ENCODE measurements at places on chromosomes 2 and 18.
A peak's percentile ranks its signal among the peaks of the same experiment; 100 is the strongest.

- DNase-seq, result no peak
These were observed 181.1 kb upstream of the ACAA2 start for GRCh38 chr18:49994410-49994809.

DNA sequence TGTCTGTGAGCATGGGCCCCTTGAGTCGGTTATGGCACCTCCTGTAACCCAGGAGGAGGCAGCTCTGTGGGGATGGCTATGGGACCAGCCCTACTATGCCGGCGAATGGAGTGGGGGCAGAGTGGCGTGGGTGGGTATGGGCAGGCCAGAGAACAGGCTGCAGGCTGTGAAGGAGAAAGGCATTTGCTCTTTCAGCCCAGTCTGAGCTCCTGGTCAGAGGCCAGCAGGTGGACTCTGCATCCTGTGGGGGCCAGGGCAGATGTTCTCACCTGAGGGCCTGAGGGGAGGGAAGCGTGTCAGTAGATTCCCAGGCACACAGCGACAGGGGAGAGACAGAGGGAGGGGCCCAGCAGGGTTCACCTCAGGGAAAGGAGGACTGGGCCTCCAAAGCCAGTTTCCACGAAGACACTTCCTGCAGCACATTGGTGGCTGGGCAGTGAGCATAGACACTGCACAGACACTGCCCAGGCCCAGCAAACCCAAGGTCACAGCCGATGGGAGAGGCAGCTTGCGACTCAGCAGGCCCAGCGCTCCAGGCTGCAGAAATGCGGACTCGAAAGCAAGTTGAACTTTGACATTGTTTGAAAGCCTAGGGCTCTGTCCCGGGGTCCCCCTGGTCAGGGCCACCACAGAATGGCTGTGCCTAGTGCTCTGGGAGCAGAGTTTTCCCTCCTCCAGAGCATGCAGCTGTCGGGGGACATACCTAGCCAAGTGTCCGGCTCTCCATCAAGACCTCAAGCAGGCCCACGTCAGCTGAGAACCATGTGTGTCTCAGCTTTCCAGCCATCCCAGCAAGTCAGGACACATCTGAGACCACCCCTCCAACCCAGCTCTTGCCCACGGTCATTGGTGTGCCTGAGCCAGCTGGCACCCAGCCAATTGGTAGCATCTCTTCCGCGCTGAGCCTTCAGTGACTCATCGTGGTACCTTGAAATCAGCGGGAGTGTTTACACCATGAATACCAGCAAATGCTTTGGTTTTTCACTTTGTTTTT lies 53.8 kb downstream of the TGOLN2 start:
- DNase-seq, result no peak

DNA sequence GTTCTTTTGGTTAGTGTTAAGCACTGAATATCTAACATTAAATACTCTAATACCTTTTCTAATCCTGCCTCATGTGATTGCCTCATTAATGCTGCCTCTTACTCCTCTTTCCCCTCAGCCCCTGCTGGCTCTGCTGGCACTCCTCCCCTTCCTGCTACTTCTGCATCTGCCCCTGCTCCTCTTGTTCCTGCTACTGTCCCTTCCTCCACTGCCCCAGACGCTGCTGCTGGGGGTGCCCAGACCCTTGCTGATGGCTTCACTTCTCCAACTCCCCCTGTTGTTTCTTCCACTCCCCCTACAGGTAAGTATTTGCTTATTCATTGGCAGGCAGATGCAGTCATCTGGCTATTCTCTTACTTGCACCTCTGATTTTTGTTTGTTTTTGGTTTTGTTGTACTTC lies 68.5 kb downstream of the ABI2 start:
- DNase-seq, result no peak

DNA sequence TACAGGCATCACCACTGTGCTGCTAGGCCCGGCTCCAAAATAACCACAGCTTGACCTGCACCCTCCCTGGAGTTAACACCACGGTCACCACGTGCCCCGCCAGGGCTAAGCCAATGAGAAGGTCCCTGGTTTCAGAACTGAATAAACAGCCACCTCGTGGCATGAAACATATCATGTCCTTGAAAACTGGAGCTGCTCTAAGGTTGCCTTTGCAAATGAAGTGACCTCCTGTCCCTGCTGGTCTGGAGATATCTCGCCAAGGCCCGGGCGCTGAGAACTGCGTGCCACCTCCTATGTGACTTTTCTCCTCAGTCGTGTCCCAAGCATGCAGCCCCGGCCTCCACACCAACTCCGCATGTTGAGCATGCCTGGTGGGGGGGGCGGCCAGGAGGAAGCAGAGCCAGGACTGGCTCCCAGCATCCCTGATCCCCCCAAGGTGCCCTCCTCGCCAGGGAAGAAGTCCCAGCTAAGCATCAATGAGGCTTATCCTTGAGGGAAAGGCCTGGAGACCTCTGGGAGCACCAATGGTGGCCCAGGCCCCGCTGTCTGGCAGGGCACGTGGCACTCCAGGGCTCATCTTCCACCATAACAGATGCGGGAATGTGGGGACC lies 16.3 kb upstream of the KCNG2 start:
- no peak for DNase-seq

DNA sequence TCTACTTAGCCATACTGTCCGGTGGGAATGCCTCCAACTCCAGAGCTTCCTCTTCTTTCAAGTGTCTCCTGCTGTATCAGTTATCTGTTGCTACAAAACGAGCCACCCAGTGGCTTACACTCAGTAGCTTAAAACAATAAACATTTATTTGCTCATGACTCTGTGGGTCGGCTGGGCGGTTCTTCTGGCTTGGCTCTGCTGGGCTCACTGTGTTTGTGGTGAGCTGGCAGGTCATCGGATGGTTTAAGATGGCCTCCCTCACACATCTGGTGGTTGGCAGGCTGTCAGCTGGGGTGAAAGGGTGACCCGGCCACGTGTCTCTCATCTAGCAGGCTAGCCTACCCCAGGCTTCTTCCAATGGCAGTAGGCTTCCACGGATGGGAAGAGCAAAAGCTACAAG lies 122.4 kb upstream of the SLC1A4 start:
- DNase-seq, result no peak

DNA sequence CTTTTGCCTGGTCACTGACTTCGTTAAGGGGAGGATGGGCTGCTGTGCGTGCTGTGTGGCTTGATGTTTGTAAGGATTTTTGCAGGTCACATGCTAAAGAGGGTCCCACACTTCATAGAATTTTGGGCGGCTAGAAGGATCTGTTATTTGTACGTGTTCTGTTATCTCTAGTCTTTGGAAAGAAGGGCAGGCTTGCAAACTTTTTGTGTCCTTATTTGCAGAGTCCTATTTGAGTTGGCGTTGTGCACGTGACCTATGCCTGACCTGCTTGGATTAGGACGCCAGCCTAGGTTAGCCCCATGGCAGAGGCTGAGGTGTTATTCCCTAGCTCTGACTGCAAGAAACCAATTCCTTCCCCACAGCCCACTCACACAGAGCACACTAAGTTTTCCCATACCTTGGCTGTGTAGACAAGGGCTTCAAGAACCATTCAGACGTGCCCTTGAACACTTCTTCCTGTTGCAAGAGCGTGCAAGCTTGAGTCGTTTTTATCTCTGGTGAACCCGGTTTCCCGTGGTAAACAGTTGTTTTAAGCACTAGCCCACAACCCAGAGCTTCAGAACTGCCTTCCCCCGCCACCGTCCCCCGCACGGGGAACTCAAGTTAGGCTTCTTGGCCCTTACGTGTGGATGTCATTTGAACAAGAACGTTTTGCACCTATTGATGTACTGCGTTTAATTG lies 94.6 kb downstream of the LDLRAD4 start:
- peak; percentile 73 for DNase-seq

DNA sequence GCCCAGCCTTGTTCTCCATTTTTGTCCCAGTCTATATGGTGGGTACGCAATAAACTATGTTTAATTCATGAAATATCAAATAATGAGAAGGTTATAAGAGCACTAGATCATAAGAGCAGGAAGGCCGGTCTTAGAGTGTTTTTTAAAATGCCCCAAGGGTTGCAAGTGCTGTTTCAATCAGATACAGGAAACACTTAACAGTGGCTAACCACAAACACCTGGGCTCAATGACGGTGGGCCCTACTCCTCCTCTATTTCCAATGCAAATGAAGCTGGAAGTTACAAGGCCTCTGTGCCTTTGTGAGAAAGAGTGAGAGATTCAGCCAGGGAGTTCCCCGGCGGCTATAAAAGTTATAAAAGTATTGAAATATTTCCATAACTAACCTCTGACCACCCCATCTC lies 18.9 kb upstream of the WDR33 start:
- no peak for DNase-seq

GRCh38 chr2:164979113-164979512 lies 23.8 kb upstream of the SLC38A11 start:
- DNase-seq, result no peak

- DNase-seq, result no peak
These were observed 148.8 kb downstream of the EPHA4 start for GRCh38 chr2:221423210-221423804.

DNA sequence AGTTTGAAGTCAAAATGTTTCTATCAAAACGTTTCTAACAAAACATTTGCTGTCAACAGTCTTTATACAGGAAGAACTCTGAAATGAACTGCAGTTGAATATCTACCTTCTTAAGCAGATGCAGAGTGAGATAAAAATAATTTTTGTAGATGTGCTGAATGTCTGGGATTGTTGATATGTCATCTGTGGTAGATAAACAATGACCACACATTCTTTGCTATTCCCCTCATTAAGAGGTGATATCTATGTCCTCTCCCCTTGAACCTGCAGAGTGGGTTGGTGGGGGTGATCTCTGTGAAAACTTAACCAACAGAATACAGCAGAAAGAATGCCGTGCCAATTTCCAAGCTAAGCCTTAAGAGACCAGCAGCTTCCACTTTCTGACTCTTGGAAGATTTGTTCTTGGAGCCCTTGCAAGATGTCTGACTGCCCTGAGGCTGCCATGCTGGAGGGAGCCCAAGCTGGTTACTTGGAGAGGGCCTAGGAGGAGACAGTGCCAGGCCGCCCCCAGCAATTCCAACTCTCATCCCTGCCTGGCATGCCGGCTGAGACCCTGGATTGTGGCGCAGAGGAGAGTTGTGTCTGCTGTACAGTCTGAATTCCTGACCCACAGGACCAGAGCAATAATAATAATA lies 80.8 kb downstream of the COLEC12 start:
- DNase-seq, result peak; percentile 10

DNA sequence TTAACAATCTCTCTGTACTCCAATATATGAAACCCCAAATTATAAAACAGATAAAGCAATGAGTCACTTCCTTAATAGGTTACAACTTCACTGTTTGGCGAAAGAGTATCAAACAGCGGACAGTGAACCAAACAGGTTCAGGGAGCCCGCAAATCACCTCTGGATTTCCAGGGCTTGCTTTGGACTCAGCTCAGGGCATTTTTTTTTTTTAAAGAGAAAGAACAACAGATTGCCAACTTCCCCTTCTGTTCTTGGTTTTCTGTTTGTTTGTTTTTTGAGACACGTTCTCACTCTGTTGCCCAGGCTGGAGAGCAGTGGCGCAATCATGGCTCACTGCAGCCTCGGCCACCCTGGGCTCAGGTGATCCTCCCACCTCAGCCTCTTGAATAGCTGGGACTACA lies 52.7 kb downstream of the ABCB11 start:
- DNase-seq, result no peak

DNA sequence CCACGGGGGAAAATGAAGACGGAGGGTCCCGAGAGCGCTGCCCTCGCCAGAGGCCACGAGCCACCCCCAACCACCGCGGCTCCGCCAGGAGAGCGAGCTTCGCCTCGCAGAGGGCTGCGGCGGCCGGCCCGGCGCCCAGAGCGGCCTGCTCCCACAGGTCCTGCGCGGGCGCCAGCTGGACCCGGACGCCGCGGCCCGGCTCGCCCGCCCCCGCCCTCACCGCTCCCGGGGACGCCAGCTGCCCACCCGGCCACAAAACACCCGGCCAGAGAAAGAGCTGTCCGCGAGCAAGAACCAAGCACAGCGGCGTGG lies 709 bp downstream of the PTPN2 start:
- no peak for DNase-seq

GRCh38 chr2:235244255-235245220 lies 249.3 kb upstream of the AGAP1 start:
- DNase-seq, result no peak

- no peak for DNase-seq
These were observed 27.2 kb downstream of the TMEM177 start for GRCh38 chr2:119706221-119706620.

GRCh38 chr18:48583573-48583972 lies 44.7 kb downstream of the CTIF start:
- no peak for DNase-seq

GRCh38 chr2:68134554-68134953 lies 23.1 kb upstream of the PNO1 start:
- no peak for DNase-seq

- no peak for DNase-seq
These were observed 845.9 kb upstream of the ID2 start for GRCh38 chr2:7835693-7836680.

GRCh38 chr2:15909157-15909556 lies 31.2 kb upstream of the MYCN start:
- no peak for DNase-seq

GRCh38 chr2:203591642-203592041 lies 56.5 kb upstream of the RAPH1 start:
- DNase-seq, result no peak

GRCh38 chr2:12816379-12817306 lies 99.9 kb downstream of the TRIB2 start:
- DNase-seq, result no peak

- DNase-seq, result no peak
These were observed 612.3 kb upstream of the FANCL start for GRCh38 chr2:58853420-58853819.

- DNase-seq, result peak; percentile 33
These were observed 35.7 kb downstream of the MYO3B start for GRCh38 chr2:170213651-170214050.

DNA sequence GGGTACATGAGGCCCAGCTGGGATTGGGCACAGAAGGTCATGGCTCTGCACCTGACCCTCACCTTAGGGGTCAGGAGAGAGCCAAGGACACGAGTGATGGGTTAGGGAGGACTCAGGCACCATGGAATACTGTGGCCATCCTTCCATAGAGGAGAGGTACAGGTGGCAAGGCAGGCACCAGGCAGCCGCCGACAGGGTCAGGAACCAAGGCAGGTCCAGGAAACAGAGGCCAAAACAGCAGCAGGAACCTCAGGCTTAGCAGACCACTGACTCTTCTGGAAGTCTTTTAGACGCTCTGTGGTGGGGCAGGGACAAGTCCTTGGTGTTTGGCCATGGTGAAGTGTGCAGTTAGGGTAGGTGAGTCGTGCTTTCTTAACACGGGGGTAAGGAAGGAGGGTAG lies 128.0 kb downstream of the NEDD4L start:
- DNase-seq, result no peak

- peak; percentile 70 for DNase-seq
These were observed 68.5 kb upstream of the STK17B start for GRCh38 chr2:196239622-196240587.

- DNase-seq, result no peak
These were observed 21.9 kb downstream of the NEMP2 start for GRCh38 chr2:190512539-190513095.

- DNase-seq, result no peak
These were observed 492.5 kb upstream of the SPHKAP start for GRCh38 chr2:228673876-228674554.

DNA sequence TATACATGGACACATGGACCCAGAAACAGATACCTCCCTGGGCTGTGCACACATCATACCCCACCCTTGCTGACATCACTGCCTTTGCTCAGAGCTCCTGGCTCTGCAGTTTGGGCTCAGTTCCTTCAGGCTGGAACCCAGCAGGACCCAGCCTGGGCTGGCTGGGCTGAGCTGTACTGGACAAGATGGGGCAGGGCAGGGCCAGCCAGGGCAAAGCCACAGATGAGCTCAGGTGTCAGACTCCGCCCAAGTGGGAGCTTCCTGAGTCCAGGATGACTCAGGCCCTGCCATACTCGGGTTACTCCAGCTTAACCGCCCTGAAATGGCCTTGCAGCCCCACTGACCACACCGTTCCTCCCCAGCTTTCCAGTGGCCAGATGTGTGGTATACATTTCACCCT lies 284.9 kb downstream of the OSR1 start:
- no peak for DNase-seq

GRCh38 chr2:150788426-150789140 lies 301.1 kb upstream of the RND3 start:
- DNase-seq, result no peak

Data from hematopoietic multipotent progenitor cell treated with erythropoietin and hydrocortisone succinate and interleukin-3 and kit ligand, for 8 days (in vitro differentiated cells).